Cerebellar nuclear complex (tissue), 1 donor: ENCODE measurements at places on chromosomes 7 and 10.

GRCh38 chr10:91607646-91608403 is 25.0 kb downstream of the PPP1R3C start:
- DNase-seq: no peak

- no peak for DNase-seq
Measured at GRCh38 chr7:137681657-137682562, 164.9 kb downstream of the DGKI start.

DNA sequence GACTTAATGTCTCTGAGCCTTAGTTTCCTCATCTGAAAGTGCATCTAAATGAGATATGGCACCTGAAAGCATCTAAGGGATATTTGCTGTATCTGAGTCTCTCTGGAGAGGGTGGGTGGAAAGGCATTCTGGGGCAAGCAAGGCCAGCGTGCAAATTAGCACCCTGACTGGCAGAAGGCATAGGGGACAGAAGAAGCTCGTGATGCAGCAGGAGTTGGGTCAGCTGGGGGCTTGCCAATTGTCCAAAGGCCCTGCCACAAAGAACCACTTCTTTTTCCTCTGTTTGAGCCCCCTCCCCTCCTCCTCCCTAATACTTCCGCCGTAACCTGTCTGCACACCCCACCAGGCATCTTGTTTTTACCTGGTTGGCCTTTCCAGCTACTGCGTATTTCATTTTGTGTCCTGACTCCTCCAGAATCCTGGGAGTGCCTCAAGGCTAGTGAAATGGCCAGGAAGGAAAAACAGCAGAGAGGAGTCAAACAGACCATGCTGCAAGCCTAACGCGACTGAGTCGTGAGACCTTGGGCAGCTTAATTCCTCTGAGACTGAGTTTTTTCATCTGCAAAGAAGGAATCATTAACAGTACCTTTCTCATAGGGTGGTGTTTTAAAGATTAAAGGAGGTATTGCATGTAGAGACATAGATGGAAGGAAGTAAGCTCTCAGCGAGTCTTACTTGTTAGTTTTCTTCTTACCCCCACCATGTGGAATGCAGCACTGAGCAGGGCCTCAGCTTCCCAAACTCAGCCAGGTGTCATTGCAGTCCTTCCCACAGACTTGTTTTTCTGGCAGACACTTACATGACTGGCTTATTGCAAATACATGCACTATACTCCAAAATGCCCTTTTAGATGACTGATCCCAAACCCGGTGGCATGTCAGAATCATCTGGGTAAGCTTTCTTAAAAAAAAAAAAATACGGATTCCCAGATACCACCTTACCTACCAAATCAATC is 49.1 kb upstream of the MXI1 start:
- DNase-seq: no peak

GRCh38 chr7:142407939-142408570 is 150.2 kb upstream of the PRSS58 start:
- DNase-seq: no peak

DNA sequence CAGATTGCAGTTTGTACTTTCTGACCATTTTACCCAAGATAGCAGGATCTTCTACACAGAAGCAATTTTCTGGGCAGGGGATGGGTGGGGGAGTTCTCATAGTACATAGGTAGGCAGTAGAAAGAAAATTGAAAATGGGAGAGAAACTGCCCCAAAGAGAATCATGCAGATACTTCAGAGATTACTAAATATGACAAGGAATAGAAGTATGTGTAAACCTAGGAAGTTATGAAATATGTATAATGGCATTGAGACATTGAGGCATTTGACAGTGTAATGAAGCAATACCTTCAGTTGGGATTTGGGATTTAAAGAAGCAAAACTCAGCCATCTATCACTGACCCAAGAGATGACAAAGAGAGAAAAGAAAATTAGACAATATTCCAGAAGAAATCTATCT is 233.0 kb downstream of the PTN start:
- DNase-seq: no peak

DNA sequence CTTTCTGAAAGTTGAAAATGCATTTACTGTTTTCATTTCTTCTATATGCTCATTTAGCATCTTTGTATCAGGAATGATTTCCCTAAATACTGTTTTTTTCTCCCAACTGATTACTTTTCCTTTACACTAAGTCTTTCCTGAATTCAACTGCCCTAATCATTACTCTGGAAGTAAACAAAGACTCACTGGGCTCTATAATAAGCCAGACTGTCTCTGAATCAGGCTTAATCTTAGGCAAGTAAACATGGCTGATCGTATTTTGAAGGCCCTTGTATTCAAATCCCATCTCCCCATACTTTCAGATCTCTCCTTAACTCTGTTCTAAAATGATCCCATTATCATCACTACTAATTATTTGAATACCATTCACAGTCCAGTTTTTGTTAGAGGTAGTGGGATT is 61.6 kb downstream of the PDZD8 start:
- DNase-seq: no peak

DNA sequence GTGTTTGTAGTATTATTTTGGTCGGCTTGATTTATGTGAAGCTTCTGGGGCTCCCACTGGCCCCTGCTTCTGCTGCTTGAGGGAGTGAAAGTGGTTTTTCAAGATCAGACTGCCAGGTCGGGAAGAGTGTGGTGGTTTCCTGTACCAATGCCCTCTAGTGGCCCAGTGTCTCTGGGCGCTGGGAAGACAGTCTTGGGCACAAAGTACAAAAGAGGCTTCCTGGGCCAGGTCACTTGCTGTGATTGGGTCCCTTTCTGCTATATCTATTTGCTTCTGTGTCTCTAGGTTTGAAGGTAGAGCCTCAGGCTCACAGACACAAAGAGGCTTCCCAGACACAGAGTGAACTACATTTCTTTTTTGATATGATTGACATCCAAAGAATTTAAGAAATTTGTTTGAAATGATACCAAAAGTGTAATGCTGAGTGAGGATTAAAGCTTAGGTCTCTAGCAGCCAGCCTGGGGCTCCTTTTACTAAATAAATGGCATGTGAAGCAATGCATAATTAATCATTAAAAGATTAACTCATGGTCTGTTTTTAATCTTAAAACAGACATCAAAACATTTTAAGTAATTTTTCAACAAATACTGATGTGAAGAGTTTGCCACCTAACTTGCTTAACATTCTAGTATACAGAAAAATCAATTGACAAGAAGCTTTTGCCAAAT is 36.3 kb downstream of the ABCB1 start:
- DNase-seq: no peak

DNA sequence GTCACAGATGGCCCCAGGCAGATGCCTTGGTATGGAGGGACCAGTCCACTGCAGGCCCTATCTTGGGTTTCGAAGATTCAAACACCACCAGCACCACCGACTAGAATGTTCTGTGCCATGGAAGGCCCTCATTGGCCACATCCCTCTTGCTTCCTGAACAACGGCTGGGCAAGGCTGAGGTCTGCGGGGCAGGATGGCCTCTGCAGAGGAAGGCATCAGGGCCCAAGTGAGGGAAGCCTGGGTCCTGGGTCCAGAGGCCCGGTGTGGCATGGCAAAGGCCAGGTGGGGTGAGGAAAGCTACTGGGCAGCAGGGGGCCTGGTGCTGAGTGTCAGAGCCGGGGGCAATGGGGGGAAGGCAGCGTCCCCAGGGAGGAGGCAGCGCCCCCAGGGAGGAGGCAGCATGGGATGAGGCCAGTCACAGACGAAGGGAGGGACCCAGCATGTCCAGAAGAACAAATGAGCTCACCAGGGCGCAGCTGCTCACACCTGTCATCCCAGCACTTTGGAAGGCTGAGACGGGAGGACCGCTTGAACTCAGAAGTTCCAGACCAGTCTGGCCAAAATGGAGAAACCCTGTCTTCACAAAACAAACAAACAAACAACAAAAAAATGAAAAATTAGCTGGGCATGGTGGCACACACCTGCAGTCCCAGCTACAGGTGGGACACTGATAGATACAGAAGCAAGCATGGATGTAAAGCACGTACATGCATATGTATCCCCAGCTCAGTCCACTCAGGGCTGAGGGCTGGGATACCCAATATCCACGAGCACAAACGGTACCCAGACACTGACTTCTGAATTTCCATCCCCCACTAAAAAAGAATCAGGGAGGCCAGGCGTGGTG is 64.4 kb downstream of the PROSER2 start:
- no peak for DNase-seq

DNA sequence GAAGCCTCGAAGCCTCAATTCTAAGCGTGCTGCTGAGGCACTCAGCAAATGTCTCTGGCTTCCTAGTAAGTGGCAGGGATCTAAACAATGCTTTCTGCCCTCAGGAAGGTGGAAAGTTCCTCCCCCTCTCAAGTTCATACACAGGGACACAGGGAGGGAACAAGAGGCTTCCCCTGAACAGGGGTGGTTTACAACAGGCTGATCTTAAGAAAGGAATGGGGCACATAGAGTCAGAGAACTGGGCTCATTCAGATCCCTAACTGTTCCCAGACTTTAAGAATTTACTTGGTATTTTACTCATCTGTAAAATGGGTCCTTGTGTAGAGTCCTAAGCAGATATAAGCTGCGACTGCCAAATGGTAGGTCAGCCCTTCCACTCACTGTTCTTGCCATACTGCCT is 2.5 kb downstream of the TNS3 start:
- no peak for DNase-seq

DNA sequence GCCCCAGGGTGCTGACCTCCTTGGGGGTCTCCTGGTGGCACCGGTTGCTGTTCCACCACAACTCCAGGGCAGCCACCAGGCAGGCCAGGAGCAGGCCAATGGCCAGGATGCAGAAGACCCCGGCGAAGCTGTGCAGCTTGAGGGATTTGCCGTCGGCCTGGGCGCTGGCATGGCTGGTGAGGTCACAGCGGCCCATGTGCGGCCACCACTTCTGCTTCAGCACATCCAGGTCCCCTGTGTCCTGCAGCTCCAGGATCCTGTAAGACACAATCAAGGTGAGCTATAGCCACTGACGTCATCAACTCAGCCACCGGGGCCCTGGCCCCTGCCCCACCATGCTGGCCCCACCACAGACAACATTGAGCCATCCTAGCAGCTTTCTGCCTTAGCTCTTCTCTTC is 753.2 kb downstream of the GRID1 start:
- no peak for DNase-seq

GRCh38 chr10:52965938-52966401 is 193.4 kb upstream of the MBL2 start:
- DNase-seq: no peak

- DNase-seq: no peak
Measured at GRCh38 chr10:58028597-58029366, 238.9 kb downstream of the IPMK start.

DNA sequence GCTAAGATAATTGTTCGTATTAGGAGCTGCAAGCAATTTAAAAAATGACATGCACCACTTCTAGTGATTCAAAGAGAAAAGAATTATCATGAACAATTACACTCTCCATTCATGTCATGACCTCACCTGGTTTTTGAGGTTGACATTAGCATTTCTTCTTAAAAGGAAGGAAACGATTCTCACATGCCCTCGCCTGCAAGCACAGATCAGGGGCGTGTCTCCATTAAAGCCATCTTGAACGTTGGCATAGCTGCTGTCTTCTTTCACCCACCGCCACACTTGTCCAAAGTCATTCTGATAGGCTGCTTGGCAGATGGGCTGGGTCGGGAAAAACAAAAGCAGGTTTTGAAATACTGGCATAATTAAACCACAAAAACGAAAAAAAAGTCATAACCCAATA is 19.9 kb downstream of the ANKRD22 start:
- DNase-seq: no peak

DNA sequence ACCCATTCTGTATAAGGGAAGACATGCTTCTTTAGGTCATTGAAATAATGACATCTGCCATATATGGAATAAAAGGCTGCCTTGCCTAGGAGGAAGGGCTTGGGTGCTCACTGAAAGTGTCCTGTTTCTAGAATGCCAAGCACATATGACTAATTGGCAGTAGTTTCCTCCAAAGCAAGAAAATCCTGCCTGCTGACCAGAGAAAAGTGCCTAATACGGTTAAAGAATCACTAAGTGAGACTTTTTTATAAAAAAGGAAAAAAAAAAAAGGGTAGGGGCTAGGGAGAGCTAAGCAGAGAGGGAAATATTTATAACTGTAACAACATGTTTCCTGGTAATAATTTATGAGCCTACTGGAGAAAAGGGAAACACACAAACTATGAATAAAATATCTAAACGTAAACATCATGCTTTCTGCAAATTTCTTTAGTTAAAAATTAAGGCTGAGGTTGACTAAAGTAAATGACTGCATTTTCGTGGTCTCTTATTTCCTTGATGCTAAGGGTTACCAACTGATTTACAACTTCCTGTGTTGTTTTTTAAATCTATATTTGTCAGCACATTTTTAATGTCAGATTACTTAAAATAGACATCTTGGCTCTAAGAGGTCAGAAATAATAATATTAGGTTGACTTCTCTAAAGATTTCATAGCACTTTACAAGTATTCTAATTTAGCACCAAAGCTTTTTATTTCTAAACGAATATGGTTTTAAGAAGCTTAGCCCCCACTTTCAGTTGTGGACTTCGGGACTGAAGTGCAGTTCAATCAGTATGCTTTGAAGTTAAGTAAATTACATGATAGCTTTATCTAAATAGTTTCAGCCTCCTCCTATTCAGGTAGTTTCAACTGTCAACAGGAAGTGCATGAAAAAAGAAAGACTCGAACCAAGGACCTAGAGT is 89.6 kb downstream of the CABCOCO1 start:
- DNase-seq: no peak

DNA sequence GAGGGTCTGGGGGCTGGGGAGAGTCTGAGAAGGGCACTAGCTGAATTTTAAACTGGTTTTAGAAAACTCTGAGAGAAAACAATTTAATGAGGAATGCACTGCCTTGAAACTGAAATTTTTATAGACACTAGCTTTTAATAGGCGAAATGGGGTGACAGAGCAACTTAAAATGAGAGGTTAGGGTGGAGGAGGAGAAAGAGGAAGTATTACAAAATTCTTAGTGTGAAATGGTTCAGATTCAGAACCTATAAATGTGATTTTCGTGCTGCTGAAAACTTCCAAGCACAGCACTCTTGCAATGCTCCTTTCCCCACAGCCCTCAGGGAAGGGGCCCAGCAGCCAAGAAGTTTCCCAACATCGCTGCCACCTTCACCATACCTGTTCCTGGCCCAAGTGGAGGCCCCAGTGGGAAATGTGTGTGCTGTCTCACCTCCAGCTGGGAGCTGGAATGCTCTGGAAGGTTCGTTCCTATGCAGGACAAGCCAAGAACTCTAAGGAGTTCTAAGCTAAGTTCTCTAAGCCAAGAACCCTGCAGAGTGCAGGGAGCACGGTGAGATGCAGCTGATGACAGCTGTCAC is 60.0 kb downstream of the ATXN7L1 start:
- DNase-seq: no peak

GRCh38 chr7:74307738-74308505 is 18.7 kb downstream of the CLIP2 start:
- DNase-seq: no peak

GRCh38 chr7:92714280-92714679 is 122.1 kb downstream of the CDK6 start:
- DNase-seq: no peak

DNA sequence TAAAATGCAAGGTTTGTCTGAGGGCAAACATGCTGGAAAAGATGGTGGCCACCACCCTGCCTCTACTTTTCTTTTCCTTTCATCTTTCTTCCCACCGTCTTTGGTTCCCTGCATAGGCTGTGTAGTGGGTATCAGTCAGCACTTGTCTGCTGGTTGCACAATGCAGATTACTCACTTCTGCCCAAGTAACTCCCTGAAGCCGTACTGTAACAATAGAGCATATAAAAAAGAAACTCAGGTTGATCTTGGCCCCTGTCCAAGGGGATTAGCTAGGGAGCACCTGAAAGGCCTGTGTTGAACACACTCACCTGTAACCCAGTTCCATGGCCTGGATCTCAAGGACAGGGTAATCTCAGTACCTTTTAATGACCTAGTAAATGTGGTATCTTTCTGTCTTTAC is 533.0 kb upstream of the GALNT17 start:
- no peak for DNase-seq

GRCh38 chr7:19305698-19306097 is 160.5 kb upstream of the FERD3L start:
- no peak for DNase-seq
